ENCODE measurements at places on chromosomes 12 and 14.

- no peak for DNase-seq
These were observed 371.7 kb downstream of the RGS6 start for GRCh38 chr14:72303930-72304329.

DNA sequence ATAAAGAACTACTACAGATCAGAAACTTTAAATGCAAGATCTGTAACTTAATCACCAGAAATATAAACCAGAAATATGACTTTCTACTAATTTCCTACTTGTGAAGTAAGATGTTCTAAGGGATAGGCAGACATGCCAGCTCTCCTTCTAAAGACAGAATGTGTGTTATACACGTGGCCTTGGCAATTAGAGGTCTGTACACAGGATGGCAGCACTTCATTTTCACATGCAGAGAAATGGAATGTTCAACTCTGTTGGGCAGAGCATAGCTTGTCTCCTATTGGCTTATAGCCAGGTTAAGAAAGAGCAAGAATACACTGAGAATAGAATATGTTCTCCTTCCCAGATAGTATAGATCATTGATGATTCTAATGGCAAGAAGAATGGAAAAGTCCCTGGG is 403.8 kb downstream of the DAD1 start:
- DNase-seq, result no peak

GRCh38 chr12:67474934-67475620 is 173.5 kb upstream of the DYRK2 start:
- DNase-seq, result no peak

DNA sequence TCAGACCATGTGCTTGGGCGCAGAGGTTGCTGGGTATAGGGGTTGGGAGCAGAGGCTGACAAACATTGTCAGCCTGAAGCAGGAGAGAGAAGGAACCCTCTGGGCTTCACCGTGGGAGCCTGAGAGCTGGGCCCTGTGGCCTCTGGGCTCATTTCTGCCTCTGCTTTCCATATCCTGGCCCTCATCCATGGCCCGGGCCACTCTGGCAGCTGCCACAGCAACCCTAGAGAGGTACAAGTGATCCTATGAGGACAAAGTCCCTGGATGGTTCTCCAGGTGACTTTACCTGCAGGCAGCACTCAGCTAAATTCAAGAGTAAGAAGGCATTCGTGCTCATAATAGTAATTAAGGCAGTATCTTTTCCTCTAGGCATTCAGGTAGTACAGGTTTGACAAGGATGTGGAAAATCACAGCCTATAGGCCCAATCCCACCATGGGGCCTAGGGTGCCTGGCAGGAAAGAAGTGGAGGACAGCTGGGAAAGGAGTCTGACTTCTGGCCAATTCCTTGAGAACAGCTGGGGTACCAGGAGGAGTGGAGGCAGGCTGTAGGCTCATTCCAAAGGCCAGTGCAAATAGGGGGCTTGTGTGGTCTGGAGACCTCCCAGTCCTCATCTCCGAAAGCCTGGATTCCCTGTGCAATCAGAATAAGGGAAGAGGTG is 3.6 kb upstream of the TTC7B start:
- DNase-seq, result no peak

- no peak for DNase-seq
These were observed 173.5 kb downstream of the CHST11 start for GRCh38 chr12:104630230-104630670.

- DNase-seq, result no peak
These were observed 81.4 kb upstream of the NCOR2 start for GRCh38 chr12:124648710-124649384.

DNA sequence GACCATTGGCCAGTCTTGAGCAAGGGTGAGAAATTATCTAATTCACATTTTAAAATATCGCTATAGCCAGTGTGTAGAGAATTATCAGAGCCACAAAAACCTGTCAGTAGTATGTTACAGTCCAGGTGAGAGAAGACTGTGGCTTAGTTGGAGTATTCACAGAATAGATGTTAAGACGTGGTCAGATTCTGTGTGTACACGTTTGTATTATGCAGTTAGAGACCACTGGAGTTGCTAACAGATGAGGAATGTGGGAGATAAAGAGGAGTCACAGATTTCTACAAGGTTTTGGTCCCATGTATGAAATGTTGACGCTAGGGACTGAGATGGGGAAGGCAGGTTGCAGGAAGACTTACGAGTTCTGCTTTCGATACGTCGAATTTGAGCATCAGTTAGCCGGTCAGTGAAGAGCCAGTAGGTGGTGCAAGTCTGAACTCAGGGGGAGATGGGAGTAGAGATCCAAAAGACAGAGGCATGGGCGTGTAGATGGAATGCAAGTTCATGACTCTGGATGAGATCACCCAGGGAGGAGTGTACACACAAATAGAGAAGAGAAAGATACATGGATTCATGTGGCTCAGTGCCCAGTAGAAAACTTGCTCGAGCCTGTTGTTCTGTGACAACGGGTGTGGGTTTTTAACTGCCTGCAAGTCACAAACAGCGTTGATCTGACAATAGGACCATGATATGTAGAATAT is 114.8 kb upstream of the FLRT2 start:
- peak; percentile 94 for DNase-seq

DNA sequence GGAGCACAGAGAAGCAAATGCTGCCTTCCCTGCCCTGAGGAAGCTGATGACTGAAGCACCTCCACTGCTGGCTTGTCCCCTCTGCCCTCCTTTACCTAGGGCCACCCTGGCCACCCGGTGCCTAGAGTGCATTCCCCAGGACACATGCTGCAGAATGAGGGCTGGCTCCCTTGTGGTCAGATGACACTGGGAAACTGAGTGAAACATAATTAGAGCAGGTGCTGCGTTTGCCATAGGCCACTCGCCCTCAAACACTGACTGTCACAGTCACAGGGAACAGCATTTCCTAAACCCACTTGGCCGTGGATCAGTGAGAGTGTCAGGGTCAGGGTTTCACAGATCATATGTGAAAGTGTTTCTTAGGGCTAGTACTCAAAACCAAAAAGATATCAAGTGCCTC is 16.0 kb downstream of the TCHP start:
- no peak for DNase-seq

DNA sequence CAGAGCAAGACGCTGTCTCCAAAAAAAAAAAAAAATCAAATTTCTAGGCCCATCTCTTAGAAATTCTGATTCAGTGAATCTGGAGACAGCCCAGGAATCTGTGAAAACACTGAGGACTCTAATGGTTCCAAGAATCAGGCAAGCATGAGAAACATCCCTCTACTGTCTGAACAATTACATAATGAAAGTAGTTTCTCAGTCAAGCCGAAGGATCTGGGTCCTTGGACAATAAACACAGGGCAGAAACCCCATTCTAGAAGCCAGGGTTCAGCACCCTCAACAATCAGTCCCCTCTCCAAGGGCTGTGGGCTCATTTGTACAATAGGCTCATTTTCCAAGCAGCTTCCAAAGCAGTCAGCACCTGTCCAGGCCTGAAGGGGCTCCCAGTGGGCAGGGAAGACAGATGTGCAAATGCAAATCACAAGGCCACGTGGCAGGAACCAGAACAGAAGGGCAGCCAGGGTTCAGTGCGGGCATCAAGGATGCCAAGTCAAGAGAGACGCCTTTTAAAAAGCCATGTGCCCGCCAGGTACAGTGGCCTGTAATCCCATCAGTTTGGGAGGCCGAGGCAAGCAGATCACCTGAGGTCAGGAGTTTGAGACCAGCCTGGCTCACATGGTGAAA is 96.1 kb downstream of the KSR2 start:
- DNase-seq, result no peak

DNA sequence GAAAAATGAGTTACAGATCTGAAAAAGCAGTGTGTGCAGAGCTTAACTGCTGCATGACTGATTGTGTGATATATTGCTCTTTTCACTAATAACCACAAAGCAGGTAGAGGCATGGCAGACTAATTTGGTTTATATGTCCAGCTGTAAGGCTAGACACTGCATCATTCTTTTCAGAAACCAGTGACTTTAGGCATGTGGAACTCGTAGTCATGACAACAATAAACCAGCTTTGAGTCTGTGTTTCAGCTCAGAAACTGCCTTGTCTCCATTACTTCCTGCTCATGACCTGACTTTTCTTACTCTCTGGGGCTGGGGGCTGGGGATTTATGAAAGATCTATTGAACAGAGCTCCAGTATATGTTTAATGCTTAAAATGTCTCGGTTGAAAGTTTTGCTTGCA is 146.8 kb upstream of the LRIG3 start:
- peak; percentile 48 for DNase-seq

- DNase-seq, result no peak
These were observed 60.0 kb downstream of the FAR2 start for GRCh38 chr12:29208936-29209701.

DNA sequence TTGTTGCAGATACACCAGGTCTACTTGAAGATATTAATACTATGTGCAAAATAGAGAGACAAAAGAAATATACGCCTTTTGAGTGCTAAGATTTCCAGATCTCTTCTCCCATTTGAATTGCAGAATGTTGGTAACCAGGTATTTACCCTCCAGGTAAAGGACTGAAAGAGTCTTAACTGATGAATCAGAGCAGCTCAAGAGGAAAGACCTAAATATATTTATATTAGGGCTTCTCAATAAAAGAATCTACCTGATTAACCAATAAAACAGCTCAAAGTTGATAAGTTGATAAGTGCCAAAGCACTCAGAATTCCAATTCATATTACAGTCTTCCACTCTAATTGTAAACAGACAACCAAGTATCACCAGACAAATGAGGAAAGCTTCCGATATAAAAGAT is 59.2 kb downstream of the ZNF641 start:
- DNase-seq, result no peak

- no peak for DNase-seq
These were observed 10.0 kb upstream of the C14orf132 start for GRCh38 chr14:96029089-96029645.

DNA sequence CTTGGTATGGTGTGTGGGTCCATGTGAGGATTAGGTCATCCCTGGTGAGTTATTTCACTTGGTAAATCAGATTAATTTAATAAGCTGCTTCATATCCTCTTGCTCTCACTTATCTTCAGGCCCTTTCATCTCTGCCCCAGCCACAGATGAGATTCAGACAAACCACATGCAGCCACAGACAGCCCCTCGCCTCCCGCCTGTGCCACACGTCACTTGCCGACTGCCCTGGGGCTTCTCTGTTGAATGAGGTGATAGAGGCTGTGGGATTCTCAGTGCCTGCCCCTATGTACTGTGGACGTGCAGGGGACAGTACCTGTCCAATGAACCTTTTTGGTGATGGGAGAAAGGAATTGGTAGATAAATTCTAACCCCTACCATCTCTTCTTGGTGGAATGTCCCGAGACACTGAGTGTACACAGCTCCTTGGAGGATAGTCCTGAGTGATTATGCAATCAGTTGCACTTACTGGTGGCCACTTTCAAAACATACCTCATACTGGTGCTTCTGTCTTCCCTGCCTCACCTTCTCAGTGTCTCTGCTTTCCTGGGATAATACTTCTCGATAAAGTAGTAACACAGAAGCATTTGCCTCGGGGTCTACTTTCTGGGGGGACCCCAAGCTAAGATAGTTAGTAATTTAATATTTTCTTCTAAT is 248.7 kb downstream of the TTC6 start:
- no peak for DNase-seq

DNA sequence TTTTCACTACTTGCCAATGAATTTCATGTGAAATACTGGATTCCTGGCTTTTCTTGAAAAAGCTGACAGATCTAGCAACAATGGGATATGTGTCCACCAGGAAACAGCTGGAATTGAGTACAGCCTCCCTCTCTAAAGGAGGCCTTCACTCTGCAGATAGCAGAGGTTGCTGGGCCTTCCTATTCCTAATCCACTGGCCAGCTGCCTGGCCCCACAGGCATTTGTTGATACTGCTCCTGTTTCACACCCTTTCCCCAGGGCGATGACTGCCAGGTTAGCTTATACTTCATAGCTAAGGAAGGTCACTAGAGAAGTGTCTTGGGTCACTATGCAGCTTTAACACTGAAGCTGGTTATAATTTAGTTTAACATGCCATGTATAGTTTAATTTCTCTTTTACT is 87.5 kb upstream of the PDZRN4 start:
- no peak for DNase-seq

- no peak for DNase-seq
These were observed 53.1 kb downstream of the SYNE3 start for GRCh38 chr14:95463171-95463901.

DNA sequence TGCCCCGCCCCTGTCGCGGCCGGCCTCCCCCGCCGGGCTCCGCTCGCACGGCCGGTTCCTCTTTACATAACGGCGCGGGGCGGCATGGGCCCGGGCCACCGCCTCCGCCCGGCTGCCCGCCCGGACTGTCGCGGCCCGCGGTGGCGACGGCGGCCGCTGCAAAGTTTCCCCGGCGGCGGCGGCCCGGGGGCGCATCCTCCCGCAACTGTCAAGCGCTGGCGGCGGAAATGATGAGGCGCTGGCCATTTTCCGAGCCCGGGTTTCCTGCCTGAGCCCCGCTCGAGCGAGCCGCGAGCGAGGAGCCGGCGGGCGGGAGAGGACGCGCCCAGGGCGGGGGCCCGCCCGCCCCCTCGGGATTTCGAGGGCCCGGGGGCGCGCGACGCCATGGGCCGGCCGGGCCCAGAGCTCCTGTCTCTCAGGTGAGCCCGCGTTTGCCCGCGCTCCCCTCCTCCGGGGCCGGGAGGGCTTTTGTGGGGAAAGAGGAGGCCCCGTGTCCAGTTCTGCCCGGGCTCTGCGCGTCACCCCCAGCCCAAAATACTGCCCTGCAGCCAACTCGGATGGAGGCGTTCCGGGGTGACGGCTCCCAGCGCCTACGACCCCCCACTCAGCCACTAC is at the start of gene SH2B3:
Gene SH2B3, plus strand, starts transcription at position 65 of the 615 bp plus-strand sequence. CDS start 12,223 bp downstream, outside the sequence.
- no peak for DNase-seq

GRCh38 chr14:60235440-60235839 is 13.6 kb upstream of the PPM1A start:
- no peak for DNase-seq

DNA sequence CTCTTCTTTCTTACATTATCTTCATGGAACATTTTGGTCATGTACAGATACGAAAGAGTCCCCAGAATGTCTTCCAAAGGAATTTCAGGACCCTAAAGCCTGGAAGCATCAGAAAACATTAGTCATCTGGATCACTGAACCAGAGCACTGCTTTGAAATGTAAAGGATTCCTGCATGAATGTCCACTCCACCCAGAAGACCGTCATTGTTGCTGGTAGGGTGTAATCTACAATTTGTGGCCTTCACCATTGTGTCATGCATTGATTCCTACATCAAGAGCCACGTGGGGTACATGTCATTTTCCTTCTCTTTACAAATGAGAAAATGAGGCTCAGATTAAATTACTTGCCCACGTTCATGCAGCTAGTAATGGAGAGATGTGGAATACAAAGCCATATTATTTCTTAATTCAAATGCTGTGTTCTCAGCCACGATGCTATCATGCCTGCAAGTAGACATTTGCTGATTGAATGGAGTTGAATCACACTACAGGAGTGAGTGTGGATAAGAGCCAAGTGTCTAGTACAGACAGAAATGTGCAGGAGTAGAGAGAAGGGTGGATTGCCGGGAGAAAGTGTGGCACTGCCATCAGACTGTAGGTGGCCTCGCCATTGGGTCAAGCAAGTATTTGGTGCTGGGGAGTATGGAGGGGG is 231.2 kb downstream of the C12orf75 start:
- peak; percentile 63 for DNase-seq

Data from cardiac fibroblast (primary cell).